Placental pericyte (primary cell): ENCODE measurements at places on chromosomes 3 and 15. TPM values are rescaled to one million over a fixed set of nuclear protein-coding genes. Genes with fewer than 3 reads are reported as not detected.

Gene CD86
- total RNA-seq = not detected in 2 replicates

Gene SLITRK3
- under 0.01 TPM in 1 of 2 replicates, not detected in the other for total RNA-seq

Gene GNAT1
- total RNA-seq = not detected in 2 replicates

Gene BOC
- 3.1 and 4.9 TPM in 2 replicates for total RNA-seq

Gene CRABP1
- total RNA-seq = not detected in 2 replicates

Gene TRNT1
- 26.5 and 26.6 TPM in 2 replicates for total RNA-seq

Gene CCDC9B
- 41.1 and 58.1 TPM in 2 replicates for total RNA-seq

Gene CHL1
- not detected in 2 replicates for total RNA-seq

Gene MFAP1
- 10.7 and 21.2 TPM in 2 replicates for total RNA-seq

Gene MYL3
- 0.22 TPM in 1 of 2 replicates, not detected in the other for total RNA-seq

Gene LMAN1L
- under 0.01 TPM in 1 of 2 replicates, not detected in the other for total RNA-seq

Gene HCN4
- not detected in 2 replicates for total RNA-seq

Gene GMNC
- 0.14 TPM in 1 of 2 replicates, not detected in the other for total RNA-seq

Gene RTP3
- total RNA-seq = not detected in 2 replicates

Gene GOLGA8S
- not detected in 2 replicates for total RNA-seq

Gene GOLGA6L7
- total RNA-seq = not detected in 2 replicates

Gene CCR2
- not detected in 2 replicates for total RNA-seq

Gene FEZF2
- not detected in 2 replicates for total RNA-seq

Gene TGM5
- not detected in 2 replicates for total RNA-seq

Gene MORF4L1
- 284 and 405 TPM in 2 replicates for total RNA-seq

Gene ACKR2
- 0.14 TPM in 1 of 2 replicates, not detected in the other for total RNA-seq

Gene ZNF501
- total RNA-seq = 4.3 and 4.6 TPM in 2 replicates

Gene CCDC13
- 0.22 and 0.57 TPM in 2 replicates for total RNA-seq

Gene EOMES
- not detected in 2 replicates for total RNA-seq

Gene TRPM1
- total RNA-seq = not detected in 2 replicates

Gene PLSCR2
- total RNA-seq = not detected in 2 replicates

Gene ALDH1A3
- total RNA-seq = 107 and 164 TPM in 2 replicates

Gene GOLGA6L9
- total RNA-seq = 1.0 and 4.8 TPM in 2 replicates

Gene AADAC
- 0.22 and 0.43 TPM in 2 replicates for total RNA-seq

Gene EIF2B5
- total RNA-seq = 26.0 and 39.7 TPM in 2 replicates

Gene ACAP2
- total RNA-seq = 75.6 and 88.4 TPM in 2 replicates

Gene SI
- total RNA-seq = not detected in 2 replicates

Gene RPL39L
- 7.7 and 23.9 TPM in 2 replicates for total RNA-seq

Gene KBTBD12
- not detected in 2 replicates for total RNA-seq

Gene CTXND1
- total RNA-seq = not detected in 2 replicates

Gene ARL6IP5
- total RNA-seq = 49.5 and 78.6 TPM in 2 replicates
